Stimulated activated CD8-positive, alpha-beta memory T cell treated with anti-CD3 and anti-CD28 coated beads, Interleukin-4, amount 100 ng/mL, for 1 hour (primary cell): ENCODE measurements at places on chromosomes 5 and 9.

GRCh38 chr5:115297031-115297430 lies 577 bp upstream of the CCDC112 start:
- no peak for DNase-seq

DNA sequence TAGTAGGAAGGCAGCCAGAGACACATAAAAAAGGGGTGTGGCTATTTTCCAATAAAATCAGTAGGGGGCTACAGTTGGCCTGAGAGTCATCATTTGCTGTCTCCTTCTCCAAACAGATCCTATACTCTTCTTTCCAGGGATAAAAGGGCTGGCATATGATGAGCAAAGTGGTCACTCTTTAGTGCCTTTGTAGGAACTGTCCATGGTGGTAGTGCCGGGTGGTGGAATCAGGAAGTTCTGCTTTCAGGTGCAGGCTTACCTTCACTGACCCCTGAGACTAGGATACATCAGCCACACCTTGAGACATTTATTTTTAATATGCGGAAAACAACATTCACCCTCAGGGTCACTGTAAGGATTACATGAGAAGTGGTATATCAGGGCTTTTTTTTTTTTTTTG lies 80.8 kb downstream of the ASTN2 start:
- DNase-seq: no peak

GRCh38 chr5:67483453-67484030 lies 286.9 kb upstream of the CD180 start:
- DNase-seq: no peak

DNA sequence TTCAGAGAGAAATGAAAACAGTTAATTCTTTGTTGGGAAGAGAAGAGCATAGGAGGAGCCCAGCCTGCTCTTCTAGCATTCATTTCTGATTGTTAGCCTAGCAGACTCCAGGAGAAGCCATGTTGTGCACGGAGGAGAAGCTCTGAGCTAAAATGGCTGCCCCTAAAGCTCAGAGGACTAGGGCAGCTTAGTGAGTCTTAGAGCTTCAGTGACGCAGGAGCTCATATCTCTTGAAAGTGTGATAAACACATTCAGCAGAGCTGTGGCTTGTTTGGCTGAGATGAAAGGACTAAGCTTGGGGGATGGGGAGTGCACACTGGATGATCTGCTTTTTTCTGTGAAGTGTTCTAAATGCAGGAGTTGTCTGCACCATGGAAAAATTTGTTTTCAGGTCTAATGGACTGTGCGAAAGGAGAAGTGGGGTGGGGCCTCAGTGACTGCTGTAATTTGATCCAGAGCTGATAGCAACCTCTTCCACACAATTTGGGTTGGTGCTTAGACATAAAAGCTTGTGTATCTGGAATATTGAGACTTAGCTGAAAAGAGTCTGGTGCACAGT lies 58.5 kb downstream of the ZNF462 start:
- no peak for DNase-seq

DNA sequence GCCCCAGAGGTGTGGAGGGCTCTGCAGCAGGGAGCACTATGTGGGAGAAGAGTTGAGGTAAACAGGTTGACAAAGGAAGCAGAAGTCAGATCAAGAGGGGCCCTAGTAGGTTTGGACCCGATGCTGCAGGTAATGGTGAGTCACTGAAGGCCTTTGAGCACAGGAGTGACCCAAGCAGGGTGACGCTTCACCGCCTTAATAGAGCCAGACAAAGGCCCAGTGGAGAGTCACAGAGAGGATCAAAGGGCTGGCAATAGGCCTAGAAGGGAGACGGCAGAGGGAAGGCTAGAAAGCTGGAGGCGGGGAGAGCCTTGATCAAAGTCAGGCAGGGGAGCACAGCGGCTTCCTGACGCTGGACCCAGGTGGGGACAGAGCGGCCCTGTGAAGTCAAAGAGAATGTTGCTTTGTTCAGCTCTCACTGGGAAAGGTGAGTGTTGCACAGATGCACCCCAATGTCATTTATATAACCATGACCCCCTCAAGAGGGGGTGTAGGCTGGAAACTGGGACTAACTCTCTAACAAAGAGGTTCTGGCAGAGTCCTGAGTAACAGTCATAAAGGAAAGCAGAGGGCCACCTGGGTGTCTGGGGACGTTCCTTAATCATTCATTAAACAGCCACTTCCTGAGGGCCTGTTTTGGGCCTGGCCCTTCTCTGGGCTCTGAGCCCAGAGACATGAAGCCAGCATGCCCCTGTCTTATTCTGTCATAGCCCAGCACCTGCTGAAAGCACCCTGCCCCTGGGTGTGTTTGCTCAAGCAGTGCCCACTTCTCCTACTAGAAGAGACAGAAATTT lies 9.8 kb upstream of the CPLX2 start:
- no peak for DNase-seq

- DNase-seq: no peak
Measured at GRCh38 chr9:74609671-74610405, 112.7 kb downstream of the RORB start.

- no peak for DNase-seq
Measured at GRCh38 chr5:97107318-97107717, 35.1 kb downstream of the LIX1 start.

GRCh38 chr5:165525271-165525670 lies 2019.9 kb downstream of the MAT2B start:
- DNase-seq: no peak

DNA sequence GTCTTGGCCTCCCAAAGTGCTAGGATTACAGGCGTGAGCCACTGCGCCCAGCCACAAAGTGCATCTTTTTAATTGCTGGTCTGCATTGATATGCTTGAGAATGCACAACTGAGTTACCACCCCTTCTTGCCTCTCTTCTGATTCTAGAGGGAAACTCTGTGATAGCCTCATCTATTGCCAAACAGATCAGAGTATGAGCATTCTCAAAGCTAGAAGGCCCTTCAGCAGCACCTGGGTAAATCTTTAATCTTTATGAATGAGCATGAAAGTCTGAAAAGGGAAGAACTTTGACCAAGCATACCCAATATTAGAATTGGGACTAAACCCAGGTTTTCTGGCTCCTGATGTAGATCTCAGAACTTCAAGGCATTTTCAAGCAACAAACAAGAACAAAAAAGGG lies 298.3 kb upstream of the TNC start:
- DNase-seq: no peak
